NCI-H2081 (cell line): ENCODE measurements at places on chromosomes 7 and 10.

DNA sequence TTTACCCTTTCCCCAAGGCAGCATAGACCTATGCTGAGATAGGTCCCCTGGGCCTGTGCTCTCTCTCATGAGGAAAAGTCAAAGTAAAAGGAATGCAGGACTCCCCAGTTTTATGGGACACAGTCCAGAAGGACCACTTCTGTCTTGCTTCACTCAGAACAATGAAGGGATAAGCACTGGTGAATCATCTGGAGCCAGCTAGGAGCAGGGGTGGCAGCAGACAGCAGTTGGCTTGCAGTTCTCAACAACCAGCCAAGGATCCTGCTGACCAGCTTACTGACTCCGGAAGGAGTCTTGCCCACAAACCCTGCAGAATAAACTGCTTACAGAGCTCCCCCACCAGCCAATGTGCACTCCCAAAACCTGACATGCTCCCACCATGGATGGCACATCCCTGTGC is 152.1 kb upstream of the GHITM start:
- no peak for DNase-seq

DNA sequence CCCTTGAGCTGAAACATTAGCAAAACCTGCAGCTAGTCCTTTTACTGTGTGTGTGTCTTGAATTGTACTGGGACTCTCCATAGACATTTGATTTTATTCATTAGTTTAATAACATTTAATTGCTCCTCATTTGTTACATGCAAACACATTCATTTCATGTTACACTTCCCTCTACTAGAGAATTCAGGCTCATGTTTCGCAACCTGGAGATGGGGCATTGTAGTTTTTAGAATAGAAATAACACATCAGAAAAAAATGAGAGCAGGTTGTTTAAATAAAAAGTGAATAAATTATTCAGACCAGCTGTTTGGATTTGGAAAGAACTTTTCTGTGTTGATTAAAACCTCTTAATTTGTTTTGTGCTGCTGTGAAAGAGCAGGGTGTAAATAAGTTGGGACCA is 243.9 kb downstream of the ETV1 start:
- DNase-seq, result no peak

DNA sequence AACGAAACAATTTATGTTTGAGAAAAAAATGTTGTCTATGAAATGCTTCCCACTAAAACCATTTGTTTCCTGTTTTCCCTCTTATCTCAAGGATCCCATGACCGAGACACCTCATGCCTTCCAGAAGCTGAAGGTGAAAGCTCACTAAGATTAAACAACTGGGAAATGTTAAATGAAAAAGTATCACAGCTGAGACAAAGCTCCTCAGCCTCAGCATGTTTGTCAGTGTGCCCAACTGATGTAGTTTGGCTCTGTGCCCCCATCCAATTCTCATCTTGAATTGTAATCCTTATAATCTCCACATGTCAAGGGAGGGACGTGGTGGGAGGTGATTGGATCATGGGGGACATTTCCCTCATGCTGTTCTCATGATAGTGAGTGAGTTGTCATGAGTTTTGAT is 327.3 kb downstream of the HTR7 start:
- no peak for DNase-seq

- DNase-seq, result no peak
Observed at GRCh38 chr10:14603534-14604102, 171.1 kb downstream of the FAM107B start.

- no peak for DNase-seq
Observed at GRCh38 chr7:132441935-132442334, 134.3 kb downstream of the PLXNA4 start.

- no peak for DNase-seq
Observed at GRCh38 chr10:71525092-71525491, 128.4 kb downstream of the CDH23 start.

GRCh38 chr7:7254908-7255307 is 72.6 kb downstream of the C1GALT1 start:
- no peak for DNase-seq

- no peak for DNase-seq
Observed at GRCh38 chr7:84975586-84976185, 211.2 kb downstream of the SEMA3D start.

GRCh38 chr7:36215457-36215765 is 62.4 kb downstream of the EEPD1 start:
- DNase-seq, result no peak

GRCh38 chr7:95441042-95441823 is 6.4 kb upstream of the PON2 start:
- no peak for DNase-seq

DNA sequence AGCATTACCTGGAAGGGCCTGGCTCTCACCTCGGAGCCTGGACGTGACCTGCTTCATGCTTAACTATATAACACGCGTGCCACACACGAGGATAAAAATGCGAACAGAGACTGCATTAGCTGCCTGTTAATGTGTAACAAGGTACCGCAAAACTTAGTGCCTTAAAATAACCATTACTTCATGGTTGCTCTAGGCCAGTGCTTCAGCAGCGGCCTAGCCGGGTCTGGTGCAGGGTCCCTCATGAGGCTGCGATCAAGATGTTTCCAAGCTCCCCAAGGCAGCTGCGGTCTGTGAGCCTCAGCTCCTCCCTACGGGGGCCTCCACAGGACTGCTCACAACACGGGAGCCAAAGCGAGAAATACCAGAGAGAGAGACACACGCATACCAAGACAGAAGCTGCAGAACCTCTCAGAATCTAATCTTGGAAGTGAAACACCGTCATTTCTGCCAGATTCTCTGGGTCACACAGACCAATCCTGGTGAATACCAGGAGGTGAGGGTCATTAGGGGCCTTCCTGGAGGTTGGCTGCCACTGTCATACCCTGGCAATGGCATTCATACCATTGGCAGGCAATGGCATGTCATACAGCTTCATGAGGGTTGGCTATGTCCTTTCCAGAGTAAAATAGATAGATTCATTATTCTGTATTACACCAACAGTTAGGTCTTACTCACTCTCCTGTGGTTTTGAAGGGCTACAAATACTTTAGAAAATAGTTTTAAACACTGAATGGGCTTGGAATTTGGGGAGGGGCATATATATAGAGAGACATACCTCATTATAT is 94.5 kb downstream of the HIPK2 start:
- DNase-seq, result no peak
